NCI-H1092 treated with DMSO at 0.1 percent for 48 hours (cell line): ENCODE measurements at places on chromosomes 16 and 17.

DNA sequence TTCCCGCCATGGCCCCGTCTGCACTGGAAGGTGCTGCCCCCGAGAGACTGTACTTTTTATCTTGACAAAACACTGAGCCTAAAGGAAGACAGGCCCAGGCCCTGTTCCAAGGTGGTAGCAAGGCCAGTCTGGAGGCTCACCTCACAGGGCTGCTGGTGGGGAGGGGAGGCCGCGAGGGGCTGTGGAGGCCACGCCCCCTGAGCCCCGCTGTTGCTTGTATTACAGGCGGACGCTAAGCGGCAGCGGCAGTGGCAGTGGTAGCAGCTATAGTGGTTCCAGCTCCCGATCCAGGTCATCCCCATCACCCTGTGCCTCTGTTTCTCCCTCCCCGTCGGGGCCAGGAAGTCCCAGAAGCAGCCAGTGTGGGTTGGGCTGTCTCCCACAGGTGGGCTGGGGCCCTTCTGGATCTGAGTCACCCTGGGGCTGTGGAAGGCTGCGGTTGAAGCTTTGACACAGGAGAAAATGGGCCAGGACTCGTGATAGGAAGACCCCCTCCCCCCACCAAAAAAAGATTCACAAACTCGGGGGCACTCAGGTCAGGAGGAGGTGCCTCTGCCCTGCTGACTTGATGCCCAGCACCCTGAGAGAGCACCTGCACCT is 13.3 kb upstream of the IL17C start:
- DNase-seq: no peak

DNA sequence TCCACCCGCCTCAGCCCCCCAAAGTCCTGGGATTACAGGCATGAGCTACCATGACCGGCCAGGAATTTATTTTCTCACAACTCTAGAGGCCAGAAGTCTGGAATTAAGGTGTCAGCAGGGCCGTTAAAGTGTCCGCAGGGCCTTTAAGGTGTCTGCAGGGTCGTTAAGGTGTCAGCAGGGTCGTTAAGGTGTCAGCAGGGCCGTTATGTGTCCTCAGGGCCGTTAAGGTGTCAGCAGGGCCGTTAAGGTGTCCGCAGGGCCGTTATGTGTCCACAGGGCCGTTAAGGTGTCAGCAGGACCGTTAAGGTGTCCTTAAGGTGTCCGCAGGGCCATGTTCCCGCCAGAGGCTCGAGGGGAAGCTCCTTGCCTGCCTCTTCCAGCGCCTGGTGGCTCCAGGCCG is 125.2 kb downstream of the RAP1GAP2 start:
- DNase-seq: no peak

GRCh38 chr16:1167276-1168107 is 14.6 kb downstream of the CACNA1H start:
- DNase-seq: peak; percentile 74

DNA sequence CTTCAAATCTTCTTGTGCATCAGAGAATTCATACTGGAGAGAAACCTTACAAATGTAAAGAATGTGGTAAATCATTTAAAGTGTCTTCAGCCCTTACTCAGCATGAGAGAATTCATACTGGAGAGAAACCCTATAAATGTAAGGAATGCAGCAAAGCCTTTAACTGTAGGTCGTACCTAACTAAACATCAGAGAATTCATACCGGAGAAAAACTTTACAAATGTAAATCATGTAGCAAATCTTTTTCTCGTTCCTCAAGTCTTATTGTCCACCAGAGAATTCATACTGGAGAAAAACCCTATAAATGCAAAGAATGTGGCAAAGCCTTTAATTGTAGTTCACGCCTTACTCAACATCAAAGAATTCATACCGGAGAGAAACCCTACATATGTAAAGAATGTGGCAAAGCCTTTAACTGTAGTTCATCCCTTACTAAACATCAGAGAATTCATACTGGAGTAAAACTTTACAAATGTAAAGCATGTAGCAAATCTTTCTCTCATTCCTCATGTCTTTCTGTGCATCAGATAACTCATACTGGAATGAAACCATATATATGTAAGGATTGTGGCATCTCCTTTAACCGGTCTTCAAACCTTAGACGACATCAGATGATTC is 118.5 kb upstream of the ZNF267 start:
- DNase-seq: no peak

GRCh38 chr17:62648956-62649294 is 21.5 kb downstream of the MRC2 start:
- no peak for DNase-seq

DNA sequence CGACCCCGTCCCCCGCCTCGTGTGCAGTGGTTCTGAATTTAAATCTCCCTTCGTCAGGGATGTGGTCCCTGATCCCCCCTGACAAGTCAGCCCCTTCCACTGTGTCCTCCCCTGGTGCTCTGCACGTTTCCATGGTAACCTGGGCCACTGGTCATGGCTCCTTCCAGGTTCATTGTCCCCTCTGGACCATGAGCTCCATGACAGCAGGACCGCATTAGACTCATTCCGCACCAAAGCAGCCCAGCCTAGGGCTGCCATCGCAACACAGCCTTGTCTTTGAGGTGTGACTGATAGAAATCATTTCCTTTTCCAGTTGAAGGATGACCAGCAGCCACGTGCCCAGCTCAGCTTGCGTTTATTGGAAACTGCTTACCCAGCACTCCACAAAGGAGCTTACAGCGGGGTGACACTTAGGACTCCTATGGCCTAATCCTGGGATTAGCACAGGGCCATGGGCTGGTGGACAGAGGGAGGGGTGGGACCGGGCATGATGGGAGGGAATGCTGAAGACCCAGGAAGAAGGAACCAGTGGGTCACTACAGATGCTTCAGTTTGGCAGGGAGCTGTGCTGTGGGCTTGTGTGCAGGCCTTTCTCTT is 7.6 kb downstream of the RCVRN start:
- no peak for DNase-seq

DNA sequence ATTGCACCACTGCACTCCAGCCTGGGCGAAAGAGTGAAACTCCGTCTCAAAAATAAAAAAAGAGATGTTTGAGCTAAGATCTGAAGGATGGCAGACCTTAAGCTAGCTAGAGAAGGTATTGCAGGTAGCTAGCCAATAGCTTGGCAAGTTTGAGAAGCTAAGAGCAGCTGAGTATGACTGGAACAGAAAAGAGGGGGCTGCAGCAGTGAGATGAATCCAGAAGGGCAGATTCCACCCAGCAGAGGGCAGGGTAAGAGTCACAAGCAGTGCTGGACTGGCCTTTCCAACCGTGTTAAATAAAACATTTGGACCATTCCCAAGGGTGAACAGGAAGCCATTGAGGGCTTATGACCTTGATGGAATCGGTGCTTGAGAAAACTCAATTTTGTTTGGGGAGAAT is 5.7 kb upstream of the PHAF1 start:
- peak; percentile 4 for DNase-seq

DNA sequence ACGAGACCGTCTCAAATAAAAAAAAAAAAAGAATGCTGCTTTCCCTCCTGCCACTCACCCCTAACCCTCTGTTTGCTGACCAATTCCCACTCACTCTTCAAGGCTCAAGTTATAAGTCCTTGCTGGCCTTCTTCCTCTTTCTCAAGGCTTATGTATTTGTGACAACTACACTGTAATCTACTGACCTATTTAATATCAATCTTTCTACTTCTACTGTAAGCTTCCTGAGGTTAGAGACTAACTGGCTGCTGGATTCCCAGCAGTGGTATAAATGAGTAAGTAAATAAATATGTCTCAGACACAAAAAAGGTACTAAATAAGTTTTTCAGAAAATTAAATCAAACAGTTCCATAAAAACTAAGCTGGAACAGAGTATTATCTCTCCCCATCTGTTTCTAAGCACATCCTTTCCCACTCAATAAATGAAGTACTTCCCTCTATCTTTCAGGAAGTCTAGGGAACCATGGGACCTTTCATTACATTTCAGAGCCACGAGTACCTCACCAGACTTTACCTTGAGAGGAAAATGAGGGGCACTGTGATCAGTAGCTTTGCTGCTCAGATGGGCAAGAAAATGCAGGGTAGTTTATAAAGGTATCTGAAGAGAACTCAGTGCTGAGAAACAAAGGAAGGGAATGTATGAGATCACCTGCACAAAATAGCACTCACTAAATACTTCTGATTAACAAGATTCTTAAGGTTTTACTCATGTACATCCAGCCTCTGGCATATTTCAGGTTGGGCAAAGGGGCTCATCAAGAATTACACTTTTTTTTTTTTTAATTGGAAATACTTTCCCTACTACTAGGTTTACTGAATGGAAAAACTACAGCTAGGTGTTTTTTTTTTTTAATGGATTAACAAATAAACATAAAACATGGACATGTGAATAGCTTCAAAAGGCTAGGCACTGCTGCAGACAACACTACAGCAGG is 10.8 kb downstream of the SSH2 start:
- no peak for DNase-seq

DNA sequence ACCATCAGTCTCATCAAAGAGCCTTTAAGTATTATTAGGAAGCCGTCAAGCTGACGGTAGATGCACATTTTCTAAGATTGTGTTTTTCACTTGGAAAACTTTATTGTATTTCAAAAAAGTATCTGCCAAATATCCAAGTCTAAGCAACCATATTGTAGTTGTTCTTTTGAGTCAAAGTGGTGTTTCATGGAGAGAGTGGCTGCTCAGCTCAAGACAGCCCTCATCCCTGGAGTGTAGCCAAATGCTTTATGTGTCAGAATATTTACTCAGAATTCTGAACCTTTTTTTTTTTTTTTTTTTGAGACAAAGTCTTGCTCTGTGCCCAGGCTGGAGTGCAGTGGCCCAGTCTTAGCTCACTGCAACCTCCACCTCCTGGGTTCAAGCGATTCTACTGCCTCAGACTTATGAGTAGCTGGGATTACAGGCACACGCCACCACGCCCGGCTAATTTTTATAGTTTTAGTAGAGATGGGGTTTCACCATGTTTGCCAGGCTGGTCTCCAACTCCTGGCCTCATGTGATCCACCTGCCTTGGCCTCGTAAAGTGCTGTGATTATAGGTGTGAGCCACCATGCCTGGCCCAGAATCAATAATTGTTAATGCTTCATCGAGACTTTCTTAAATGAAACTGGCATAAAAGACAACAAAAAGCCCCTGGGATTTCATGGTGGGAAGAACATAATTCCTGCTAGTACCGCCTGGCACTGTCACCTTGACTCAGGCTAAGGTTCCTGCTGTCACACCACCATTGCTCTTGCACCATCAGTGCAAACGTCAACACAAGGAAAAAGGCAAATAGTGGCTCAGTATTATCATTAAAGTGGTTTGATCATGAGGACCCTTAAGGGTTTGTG is 45.5 kb downstream of the PRKCA start:
- peak; percentile 88 for DNase-seq

- DNase-seq: no peak
Observed at GRCh38 chr16:78331731-78332130, 232.3 kb downstream of the WWOX start.

DNA sequence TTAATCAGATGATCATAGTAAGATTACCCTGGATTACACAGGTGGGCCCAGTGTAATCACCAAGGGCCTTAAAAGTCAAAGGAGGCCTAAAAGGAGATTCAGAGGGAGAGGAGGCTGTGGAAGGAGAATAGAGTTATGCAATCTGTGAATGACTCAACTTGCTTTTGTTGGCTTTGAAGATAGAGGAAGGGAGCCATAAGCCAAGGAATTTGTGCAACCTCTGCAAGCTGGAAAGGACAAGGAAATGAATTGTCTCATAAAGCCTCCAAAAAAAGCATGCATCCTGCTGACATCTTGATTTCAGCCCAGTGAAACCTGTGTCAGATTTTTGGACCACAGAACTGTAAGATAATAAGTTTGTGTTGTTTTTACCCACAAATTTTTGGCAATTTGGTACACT is 109.6 kb downstream of the CNTNAP4 start:
- DNase-seq: no peak

GRCh38 chr16:57956270-57956808 is 14.6 kb downstream of the CNGB1 start:
- DNase-seq: no peak

DNA sequence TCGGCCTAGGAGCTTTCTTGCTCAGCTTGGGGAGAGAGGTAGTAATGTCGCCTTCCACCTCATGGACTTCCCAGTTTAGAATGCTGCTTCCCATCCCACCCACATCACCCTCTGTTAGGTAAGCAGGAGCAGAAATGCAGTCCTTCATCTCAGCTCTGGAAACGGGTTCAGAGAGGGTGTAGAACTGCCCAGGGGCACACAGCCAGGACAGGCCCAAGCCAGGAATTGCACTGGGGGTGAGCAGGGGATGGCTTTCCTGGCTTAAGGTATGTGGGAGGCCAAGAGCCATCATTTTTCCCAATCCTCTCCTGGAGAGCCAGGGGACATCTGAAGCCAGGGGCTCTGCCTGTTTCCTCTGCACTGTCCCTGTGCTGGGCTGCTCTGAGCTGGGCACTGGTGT is 33.6 kb downstream of the RAI1 start:
- DNase-seq: no peak

- peak; percentile 30 for DNase-seq
Observed at GRCh38 chr17:40070709-40071312, 8.0 kb downstream of the THRA start.

- no peak for DNase-seq
Observed at GRCh38 chr17:2580661-2581060, 12.8 kb upstream of the PAFAH1B1 start.

GRCh38 chr17:10420811-10421210 is 939 bp downstream of the MYH8 start:
- DNase-seq: no peak

DNA sequence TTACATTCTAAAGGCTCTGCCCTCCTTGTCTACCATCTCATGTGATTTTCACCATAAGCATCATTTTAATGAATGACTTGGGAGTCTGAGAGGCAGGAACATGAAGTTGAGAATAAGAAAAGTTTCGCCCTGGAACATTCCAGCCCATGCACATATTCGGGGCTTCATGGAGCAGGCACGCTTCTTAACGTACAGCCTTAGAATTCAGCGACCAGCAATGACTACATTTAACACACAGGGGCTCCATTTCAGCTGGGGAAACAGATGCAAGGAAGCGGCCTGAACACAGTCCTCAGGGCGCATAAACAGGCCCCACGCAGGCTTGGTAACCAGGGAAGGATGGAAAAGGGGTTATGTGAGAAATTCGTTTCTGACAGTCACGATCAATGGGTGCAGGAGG is 357.4 kb downstream of the SLC39A11 start:
- no peak for DNase-seq

DNA sequence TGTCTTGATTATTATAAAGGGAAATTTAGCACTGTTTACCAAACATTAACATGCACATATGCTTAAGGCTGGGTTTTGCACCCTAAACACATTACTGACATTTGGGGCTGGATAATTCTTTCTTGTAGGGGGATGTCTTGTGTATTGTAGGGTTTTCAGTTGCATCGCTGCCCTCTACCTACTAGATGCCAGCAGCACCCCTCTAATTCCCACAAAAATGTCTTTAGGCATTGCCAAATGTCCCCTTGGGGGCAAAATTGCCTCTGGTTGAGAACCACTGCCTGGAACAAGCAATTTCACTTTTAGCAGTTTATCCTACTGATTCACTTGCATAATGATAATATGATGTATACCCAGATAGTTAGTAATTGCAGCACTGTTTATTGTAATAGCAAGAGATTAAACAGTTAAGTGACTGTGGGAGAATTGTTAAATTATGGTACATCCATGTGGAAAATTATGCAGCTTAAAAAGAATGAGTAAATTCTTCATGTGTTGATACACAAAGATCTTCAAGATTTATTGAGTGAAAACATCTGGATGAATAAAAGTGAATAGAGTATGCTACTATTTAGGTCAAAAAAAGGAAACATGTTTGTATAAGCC is 18.4 kb downstream of the PRSS54 start:
- DNase-seq: no peak
